ENCODE measurements at places on chromosomes 1 and 21. TPM values are rescaled to one million over a fixed set of nuclear protein-coding genes. Genes with fewer than 3 reads are reported as not detected.
A peak's percentile ranks its signal among the peaks of the same experiment; 100 is the strongest.

The SLC2A1 gene
- total RNA-seq, result 1,905 TPM

The ALG14 gene
- total RNA-seq, result 0.53 TPM

DNA sequence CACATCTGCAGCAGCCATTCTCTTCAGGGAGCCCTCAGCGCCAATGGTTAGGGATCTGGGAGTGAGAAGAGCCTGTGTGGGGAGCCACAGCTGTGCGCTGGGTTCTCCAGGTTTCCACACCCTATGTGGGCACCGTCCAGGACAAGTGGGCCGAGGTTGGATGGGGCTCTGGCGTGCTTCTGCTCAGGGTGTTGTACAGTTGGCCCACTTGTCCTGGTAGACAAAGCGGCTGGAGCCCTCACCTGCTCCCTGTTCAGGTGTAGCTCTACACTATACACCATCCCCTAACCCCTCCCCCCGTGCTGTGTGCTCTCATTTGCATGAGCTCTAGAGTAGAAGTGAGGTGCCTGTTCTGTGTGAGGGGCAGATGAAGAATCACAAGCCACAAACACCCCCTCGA lies 12.2 kb downstream of the SH3BP5L start:
- DNase-seq, result no peak

DNA sequence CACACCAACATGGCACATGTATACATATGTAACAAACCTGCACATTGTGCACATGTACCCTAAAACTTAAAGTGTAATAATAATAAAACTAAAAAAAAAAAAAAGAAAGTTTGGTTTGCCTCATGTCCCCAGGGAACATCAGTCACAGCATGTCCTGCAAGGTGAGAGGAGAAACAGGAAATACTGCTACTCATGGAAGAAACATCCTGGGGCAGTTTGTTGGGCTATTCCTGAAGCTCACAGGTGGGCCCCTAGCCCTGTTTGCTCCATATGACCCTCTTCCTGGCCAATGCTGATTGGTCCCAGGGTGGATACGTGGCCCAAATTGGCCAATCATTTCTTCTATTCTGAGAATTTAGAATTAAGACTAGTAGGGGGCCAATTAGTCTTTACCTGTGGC lies 103.4 kb upstream of the ADAR start:
- peak; percentile 50 for DNase-seq

GRCh38 chr1:92862605-92863004 lies 30.8 kb downstream of the RPL5 start:
- no peak for DNase-seq

DNA sequence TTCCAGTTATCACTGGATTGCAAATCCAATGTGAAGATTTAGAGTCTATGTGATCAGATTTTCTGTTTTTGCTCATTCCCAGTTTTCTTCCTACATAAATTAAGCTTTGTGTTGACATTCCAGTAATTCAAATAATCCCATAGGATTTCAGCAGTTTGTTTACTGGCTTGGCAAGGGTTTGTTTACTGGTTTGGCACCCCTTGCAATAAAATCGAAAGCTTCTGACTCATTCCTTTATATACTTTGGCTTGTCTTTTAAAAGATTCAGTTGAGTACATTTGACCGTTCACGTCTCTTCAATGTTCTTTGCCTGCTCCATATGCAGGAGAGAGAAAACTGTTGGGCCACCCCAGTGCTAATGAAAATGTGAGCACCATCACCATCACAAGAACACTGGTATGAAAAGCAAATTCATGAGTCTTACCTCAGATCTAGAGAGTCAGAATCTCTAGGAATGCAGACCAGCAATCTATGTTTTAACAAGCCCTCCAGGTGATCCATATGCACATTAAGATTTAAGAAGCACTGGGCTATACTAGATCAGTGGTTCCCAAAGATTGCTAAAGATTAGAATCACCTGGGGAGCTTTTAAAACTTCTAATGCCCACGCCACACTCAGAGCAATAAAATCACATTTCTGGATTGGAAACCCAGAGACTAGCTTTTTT lies 32.8 kb downstream of the ZC3H11B start:
- no peak for DNase-seq

- no peak for DNase-seq
Observed at GRCh38 chr1:59340411-59341307, 43.8 kb downstream of the FGGY start.

DNA sequence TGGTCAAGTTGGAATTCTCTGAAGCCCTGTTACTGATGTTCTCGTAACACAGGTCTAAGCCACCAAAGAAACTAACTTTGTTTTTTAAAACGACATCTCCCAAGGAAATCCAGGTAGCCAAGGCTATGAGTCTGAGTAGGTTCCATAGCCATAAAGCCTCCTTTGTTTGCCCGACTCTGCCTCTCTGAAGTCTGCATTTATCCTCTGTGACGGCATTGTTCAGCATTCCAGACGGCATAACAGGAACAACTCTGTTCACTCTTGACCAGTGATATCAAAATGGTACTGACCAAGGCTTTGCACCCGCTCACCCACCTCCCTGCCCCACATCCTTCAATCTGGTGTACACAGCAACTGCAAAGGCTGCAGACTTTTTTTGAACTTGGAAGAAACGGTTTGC lies 14.8 kb downstream of the URB1 start:
- no peak for DNase-seq

DNA sequence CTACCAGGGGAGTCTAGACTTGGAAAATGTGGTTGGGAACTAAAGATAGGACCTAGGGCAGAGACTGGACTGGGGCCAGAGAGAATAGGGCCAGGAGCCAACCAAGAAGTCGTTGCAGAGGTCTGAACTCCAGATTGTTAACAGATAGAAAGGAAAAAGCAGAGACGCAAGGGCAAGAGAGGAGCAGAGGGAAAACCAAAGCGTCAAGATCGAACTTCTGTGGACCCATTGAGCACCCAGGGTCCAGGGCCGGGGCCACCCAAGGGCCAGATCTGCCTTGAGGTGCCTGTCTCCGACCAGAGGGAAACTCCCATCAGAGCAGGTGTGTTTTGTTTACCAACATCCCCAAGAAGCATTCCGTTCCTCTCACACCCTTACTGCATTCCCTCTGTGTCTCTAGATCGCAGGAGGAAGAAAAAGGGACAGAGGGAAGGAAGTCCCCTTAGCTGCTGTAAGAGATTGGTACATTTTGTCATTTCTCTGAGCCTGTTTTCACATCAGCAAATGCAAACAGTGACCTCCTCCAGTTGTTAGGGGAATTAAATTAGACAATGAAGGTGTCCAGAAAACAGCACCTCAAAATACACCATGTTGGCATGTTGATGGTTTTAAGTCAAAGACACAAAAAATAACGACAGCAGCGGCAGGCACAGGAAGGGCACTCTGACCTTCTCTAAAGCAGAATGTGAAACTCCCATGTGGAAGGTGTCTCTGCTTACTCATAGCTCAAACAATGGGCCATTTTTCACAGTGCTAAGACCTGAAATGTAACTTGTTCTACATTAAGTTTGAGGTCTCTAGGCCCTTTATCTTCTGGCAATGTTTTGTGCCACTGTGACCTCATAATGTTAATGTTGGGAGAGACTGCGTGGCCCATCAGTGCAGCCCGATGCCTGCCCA lies 105.8 kb upstream of the RAB4A start:
- DNase-seq, result no peak

DNA sequence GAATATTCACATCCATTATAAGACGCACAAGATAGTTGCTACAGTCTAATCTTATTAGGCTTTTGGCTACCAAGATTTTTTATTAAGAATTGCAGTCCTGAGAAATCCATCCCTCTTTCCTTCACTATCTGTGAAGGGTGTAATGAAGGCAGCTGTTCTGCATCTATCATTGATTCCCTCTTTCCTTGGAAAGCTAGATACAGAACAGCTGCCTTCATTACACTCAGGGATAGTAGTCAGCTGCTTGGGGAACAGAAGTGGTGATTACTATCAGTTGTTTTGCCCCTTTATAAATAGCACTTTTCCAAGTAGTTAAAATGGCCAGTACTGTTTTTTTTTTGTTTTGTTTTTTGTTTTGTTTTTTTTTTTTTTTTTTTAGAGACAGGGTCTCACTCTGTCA lies 70.2 kb downstream of the IARS2 start:
- no peak for DNase-seq

GRCh38 chr21:43664358-43664757 lies 5.0 kb downstream of the RRP1B start:
- DNase-seq, result no peak

DNA sequence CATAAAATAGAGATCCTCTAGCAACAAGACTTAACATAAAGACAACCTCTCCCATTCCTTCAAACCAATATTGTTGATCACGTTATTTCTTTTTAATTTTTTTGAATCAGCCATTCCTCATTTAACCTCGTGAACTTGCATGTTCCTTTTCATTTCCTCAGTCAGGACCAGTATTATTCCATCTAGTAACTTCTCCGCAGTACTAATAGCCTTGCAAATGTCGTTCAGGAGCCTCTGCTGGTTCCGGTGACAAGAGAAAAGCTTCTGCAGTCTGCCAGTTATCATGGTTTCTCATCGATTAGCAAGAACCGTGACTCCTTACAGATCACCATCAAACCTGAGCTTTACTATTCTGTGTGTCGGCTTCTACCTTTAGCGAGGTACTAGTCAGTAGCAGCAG lies 3.0 kb downstream of the APP start:
- no peak for DNase-seq

DNA sequence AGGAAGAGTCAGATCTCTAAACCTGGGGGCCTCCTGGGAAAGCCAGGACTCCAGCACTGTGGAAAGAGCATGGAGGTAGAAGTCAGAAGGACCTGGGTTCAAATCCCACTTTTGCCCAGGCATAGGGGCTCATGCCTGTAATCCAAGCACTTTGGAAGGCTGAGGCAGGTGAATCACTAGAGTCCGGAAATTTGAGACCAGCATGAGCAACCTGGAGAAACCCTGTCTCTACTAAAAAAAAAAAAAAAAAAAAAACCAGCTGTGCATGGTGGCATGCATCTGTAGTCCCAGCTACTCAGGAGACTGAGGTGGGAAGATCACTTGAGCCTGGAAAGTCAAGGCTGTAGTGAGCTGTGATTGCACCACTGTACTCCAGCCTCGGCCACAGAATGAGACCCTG lies 31.8 kb downstream of the LDLRAP1 start:
- DNase-seq, result peak; percentile 67

Measured in bronchial epithelial cell (primary cell).